Osteoblast (primary cell): ENCODE measurements at places on chromosomes 13 and 19.

DNA sequence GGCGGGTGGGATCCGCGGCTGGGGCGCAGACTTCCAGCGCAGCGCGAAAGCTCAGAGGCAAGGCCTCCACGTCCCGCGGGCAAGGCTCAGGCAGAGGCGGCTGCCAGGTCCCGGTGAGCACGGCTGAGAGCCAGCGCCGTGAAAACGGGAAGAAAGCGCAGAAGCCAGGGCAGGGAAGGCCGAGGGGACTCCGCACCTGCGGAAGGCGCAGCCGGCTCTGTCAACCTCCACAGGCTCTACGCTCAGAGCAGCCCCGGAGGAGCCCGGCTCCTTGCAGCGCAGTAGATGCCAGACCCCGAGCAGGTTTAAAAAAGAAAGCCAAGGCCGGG is 131.0 kb downstream of the RNF17 start:
- no peak for DNase-seq

DNA sequence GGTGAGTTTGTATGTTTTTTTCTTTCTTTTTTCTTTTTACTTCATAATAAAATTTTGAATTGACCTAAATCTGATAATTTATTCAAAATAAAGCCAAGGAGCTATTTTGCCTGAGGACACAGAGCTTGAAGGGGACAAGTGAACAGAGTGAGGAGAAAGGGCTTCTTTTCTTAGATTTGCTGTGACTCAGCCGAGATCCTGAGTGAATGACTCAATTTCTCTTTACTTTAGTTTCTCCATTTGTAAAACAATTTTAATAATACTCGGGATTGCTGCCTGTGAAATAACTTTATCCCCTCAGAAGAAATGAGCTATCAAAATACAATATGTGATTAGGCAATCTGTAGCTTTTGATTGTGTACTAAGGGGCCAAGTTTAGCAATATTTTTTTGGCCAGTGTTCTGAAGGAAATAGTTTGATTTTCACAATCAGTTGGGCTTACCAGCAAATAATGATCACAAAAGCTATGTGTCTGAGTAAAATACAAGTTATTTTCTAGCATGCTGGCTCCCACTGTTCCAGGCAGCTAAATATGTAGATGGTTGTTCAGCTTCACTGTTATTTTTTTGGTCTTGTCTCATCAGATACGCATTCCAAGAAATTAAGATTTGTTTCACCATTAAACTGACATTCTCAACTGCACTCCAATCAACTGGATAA is 437.5 kb downstream of the FGF9 start:
- no peak for DNase-seq

DNA sequence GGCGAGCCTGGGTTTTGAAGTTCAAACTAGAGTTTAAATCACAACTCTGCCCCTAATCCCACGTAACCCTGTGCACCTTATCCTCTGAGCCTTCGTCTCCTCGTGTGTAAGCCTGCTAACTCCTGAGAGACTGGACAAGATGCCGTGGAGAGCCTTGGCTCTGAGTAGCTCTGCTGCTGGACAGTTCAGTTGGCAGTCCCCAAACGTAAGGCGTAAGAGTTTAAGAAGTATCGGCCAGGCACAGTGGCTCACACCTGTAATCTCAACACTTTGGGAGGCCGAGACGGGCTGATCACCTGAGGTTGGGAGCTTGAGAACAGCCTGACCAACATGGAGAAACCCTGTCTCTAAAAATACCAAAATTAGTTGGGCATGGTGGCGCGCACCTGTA is 4.7 kb upstream of the CD79A start:
- no peak for DNase-seq

- no peak for DNase-seq
Observed at GRCh38 chr19:32497391-32497790, 83.6 kb upstream of the PDCD5 start.

- DNase-seq: no peak
Observed at GRCh38 chr19:35214766-35215422, 13.6 kb downstream of the FAM187B start.

- DNase-seq: no peak
Observed at GRCh38 chr19:32233091-32233490, 112.3 kb upstream of the ZNF507 start.

- DNase-seq: no peak
Observed at GRCh38 chr13:110045919-110046318, 259.5 kb upstream of the IRS2 start.
